Stimulated activated CD8-positive, alpha-beta memory T cell treated with anti-CD3 and anti-CD28 coated beads, Interleukin-4, amount 100 ng/mL, for 1 hour (primary cell): ENCODE measurements at places on chromosomes 2 and 18.

- no peak for DNase-seq
These were observed 66.6 kb downstream of the BCL2 start for GRCh38 chr18:63253014-63253413.

GRCh38 chr2:24491542-24492420 is 727 bp downstream of the NCOA1 start:
- DNase-seq = peak; percentile 27

DNA sequence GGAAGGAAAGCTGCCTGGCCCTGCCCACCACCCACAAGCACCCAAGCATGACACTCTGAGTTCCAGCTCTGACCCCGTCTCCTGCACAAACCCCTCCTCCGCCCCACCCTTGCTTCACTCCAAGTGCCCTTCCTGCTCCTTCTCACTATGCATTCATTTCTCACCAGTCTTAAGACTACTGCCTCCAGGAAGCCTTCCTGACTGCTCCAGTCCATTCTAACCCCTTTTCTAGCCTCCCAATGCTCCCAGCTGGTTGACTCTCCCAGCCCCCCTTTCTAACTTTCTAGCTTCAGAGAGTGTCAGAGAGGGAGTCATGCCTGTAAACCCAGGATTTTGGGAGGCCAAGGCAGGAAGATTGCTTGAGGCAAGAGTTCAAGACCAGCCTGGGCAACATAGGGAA is 8.2 kb upstream of the NAGK start:
- no peak for DNase-seq

- DNase-seq = no peak
These were observed 412.6 kb downstream of the PTH2R start for GRCh38 chr2:208819190-208819589.

- DNase-seq = peak; percentile 31
These were observed 63.0 kb upstream of the TWIST2 start for GRCh38 chr2:238784671-238785527.

- no peak for DNase-seq
These were observed 35.8 kb upstream of the ASPRV1 start for GRCh38 chr2:69997015-69997830.

GRCh38 chr18:49663899-49664890 is 102.3 kb downstream of the LIPG start:
- DNase-seq = no peak

DNA sequence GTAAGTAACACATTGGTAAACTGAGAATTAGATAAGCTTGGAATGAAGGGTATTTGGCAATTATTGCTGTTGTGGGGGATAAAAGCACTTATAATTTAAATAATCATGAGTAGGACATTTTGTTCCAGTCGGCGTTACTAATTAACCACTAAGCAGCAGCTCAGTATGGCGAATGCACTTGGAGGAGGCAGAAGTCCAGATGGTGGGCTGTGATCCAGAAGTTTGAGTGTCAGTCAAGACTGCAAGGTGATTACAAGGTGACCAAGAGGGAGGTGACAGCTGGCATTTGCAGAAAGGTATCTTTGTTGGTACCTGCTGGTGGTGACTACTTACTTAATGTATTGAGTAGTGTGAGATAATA is 643.6 kb upstream of the FAM98A start:
- DNase-seq = no peak

DNA sequence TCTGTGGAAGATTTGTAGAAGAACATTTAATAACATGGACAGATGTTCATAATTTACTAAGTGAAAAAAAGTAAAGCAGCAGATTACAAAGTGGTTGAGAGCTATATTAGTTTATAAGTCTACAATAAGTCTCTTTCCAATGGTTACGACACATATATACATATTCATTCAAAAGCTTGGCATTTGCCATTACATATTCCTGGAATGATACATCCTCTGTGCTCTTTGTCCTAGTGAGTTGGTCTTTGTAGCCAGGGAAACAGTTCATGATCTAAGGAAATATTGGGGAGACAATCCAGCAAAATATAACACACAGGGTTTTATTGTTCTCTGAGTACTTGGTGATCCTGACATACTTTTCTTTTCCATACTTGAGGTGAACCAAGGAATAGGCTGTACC is 32.5 kb upstream of the SOS1 start:
- no peak for DNase-seq

- DNase-seq = no peak
These were observed 21.6 kb downstream of the MROH2A start for GRCh38 chr2:233799716-233800115.

DNA sequence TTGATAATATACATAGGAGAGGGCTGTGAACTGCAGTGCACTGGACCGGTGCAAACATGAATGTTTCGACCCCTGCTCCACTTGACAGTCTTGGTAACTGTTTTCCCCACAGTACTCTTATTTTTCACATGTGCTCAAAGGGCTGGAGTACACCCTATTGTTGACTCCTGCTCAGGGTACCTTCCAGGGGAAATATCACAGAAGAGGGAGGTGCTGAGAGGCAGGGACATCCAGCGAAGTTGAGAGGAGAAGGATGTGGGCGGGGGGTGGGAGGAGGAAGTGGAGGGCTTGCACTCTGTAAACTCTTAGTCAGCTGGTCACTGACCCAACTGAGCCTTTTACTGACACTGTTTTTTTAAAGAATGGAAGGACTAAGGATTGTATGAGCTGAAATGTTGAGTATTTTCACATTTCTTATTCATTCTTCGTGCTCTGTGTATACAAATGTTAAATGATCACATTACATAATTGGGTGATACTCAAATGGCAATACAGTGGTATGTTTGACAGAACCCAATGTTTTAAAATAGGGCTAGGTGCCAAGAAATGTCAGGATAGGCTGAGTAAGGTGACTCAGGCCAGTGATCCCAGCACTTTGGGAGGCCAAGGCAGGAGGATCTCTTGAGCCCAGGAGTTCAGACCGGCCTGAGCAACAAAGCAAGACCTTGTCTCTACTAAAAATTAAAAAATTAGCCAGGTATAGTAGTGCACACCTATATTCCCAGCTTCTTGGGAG is 10.0 kb downstream of the INPP4A start:
- no peak for DNase-seq

DNA sequence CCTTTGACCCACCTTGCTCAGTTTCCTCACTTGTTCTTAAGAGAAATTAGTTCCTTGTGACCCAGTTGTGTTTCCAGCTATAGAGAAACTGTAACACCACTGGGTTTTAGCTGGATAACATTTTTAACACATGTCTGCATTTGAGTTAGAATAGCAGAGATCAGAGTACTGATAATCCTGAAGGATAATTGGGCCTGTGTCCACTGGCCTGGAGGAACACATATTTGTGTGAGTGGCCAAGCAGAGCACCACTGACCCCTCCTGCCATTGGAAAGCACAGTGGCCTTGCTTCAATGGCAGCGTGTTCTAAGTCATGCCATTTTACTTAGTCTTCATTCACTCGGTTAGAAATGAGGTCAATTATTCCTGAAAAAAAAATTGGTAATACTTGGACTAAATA is 42.6 kb downstream of the PKP4 start:
- DNase-seq = no peak

DNA sequence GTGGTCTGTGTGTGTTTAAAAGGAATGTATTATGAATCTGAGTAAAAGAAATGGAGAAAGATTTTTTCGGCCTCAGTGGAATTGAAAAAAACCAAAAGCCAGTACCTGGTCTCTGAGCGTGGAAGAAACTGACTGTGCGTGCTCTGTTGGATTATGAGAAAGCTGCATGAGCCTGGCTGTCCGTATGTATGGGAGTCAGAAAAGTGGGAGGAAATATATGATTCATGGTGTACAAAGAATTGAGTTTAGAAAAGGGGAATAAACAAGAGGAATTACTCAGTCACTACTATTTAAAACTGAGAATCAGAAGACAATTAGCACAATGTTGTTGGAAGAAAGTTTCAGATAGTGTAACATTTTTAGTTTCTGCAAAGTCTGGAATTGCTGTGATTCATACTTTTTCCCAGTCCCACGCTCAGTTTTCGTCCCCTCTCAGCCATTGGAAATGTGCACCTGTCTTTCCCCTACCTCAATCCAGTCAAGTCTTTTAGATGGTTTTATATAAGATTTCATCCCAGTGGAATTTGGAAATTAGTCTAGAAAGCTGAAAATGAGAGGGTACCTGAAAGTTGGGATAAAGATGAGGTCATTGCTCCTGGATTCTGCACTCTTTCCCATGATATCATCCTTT is 66.4 kb upstream of the CHMP1B start:
- DNase-seq = no peak

GRCh38 chr18:57940166-57940660 is 103.8 kb upstream of the NEDD4L start:
- no peak for DNase-seq

- no peak for DNase-seq
These were observed 7.7 kb upstream of the MMADHC start for GRCh38 chr2:149595056-149595963.

DNA sequence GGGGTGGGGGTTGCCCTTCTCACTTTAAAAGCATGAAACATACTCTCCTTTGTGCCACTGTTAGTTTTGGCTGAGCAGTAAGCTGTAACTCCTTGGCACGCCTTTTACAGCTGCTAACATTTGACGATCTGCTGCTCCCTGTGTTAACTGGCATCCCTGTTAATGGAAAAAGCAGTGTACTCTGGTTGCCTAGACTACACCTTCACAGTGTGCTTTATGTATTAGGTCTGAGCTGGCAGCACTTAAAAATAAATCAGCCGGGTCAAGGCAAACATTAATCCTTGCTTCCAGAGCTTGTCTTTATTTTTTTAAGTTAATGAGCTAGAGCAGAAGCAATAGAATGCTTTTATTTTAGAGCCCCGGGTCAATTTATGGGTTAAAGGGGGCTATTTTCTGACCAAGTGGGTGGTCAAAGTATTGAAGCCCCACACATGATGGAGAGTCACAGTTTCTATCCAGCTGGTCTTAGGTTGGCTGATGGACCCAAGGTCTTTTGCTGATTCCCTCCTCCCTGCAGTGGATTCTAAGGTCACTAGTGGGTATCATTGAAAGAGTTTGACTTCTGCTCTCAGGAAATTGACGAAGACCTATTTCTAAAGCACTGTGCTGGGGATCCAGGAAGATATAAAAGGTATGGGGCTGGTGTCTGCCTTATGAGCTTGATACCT is 54.5 kb downstream of the CFAP221 start:
- DNase-seq = no peak

DNA sequence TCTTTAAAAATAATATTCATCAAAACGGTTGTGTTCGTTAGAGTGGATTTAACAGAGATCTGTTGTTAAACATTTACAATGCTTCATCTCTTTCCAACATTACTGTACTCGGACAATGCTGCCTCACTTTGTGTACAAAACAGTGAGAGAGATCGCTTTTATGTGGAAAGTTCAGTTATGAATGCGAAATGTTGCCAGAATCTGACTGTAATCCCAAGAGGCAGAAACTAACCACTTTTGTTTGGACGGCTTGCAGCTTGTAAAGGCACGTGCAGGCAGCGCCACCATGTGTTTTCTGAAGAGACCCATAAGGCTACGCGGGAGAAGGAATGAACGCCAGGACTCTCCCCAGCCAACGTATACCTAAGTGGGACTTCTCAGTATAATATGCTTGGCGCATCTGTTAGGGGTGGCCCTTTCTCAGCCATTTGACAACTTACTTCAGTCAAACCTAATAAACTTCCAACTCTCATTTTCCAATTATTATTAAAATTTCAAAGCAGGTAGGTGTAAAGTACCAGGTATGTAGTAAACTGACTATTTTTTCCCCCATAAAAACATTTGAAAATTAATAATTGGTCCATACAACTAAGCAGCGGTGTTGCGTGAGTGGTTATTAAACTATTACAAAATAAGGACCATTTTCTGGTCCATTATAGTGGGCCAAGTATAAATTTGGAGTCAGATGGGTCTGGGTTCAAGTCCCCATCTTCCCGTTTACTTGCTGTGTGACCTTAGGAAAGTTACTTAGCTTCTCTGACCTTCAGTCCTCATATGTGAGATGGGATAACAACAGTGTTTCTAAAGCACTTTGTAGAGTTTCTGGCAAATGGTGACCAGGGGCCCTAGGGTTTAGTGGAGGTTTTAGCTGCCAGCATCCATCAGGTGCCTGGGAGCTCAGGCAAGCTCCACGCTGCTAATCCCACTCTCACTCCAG is 5.6 kb upstream of the NAPG start:
- peak; percentile 14 for DNase-seq

GRCh38 chr18:71036783-71037182 is 747.9 kb downstream of the SOCS6 start:
- no peak for DNase-seq

DNA sequence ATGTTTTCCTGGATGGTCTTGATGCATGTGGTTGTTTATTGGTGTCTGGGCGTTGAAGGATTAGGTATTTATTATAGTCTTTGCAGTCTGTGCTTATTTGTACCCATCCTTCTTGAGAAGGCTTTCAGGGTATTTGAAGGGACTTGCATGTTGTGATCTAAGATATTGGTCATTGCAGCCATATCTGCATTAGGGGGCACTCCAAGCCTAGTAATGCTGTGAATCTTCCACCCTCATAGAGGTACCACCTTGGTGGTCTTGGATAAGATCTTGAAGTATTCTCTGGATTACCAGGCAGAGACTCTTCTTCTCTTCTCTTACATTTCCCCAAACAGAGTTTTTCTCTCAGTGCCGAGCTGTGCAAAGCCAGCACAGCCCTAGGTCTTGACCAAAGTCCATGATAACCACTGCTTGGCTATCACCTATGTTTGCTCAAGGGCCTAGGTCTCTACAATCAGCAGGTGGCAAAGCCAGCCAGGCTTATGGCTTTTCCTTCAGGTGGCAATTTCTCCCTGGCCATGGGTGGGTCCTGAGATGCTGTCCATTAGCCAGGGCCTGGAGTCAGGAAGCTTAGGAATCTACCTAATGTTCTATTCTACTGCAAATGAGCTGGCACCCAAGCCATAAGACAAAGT is 15.4 kb upstream of the PPP1R1C start:
- no peak for DNase-seq

- no peak for DNase-seq
These were observed 42.9 kb downstream of the MMADHC start for GRCh38 chr2:149544692-149545091.

- no peak for DNase-seq
These were observed 97.1 kb downstream of the LIPG start for GRCh38 chr18:49658823-49659404.

- DNase-seq = no peak
These were observed 84.7 kb upstream of the NEDD4L start for GRCh38 chr18:57959278-57959677.

DNA sequence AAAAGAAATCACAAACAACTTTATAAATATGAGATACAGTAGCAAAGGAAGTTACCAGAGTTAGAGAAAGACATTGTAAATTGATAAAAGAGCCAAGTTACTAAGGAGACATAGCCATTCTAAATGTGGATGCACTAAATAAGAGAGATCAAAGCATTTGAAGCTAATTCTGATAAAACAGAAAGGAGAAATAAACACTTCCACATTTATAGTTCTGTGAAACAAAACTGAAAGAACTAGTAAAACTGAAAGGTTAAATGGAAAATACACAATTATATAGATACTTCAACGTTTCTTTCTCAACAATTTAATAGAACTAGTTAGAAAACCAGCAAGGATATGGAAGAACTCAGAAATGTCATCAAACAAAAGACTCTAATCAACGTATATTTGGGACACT is 309.0 kb upstream of the CDH2 start:
- no peak for DNase-seq

DNA sequence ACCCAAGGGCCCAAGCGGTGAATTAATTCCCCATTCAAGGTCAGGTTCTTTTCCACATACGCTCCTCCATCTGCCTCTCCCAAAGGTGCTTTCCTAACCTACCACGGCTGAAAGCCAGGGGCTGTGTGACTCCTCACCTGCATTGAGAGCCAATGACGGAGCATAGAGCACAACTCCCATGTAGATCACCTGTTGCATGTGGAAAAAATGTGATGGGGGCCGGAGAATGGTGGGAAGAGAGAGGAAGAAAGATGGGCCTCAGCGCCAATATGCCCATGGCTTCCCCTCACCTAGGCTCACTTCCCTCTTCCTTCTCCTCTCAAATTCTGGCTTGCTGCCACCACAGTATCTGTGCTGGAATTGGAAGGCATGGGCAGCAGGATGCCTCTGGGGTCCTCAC is 5.5 kb upstream of the ATRAID start:
- no peak for DNase-seq
